ENCODE measurements at places on chromosomes 5 and 9.
A peak's percentile ranks its signal among the peaks of the same experiment; 100 is the strongest.

DNA sequence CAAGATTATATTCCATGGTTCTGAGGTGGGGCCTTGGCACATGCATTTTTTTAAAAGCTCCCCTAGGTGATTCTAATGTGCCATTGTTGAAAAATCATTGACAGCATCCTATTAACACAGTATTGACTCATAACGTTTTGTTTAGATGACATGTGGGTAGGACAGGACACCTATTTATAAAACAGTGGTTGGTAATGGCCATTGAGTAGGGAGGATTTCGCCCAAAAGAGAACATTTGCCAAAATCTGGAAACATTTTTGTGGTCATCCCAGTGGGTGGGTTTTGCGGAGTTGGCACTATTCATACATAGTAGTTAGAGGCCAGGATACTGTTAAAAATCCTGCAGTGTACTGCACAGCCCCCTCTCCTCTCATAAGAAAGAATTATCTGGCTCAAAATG lies 6.4 kb upstream of the CHD1 start:
- no peak for DNase-seq

DNA sequence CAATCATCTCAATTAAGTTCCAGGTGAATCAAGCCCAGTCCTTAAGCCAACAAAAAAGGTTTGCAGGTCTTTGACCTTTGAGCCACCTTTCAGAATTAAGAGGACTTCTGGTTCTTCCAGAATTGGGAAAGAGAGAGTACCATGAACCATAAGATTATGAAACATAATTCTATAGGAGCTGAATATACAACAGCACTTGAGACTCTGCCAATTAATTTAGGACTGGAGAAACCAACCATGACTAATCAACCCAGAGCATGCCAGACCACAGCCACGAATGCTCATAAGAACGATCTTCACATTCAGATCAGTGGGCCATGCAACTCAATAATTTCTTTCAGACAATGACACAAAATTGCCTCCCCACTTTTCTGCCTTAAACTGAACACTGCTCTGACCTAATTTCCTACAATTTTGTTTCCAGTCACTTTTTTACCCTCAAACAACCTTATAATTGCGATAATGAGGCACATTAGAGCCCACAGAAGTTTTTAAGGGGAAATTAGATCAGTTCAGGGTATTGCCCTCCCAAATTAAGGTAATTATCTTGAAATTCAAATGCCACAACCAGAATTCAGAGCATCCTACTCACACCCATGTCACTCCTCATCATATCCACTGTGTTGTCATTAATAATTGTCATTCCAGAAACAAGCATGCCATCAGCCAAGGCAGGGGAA lies 213.4 kb downstream of the ATPSCKMT start:
- DNase-seq, result no peak

- DNase-seq, result peak; percentile 28
Observed at GRCh38 chr9:128191406-128192046, at the start of gene CIZ1. CIZ1 (minus strand) TSS chr9:128191572; CDS start chr9:128190857, 715 bp downstream.

DNA sequence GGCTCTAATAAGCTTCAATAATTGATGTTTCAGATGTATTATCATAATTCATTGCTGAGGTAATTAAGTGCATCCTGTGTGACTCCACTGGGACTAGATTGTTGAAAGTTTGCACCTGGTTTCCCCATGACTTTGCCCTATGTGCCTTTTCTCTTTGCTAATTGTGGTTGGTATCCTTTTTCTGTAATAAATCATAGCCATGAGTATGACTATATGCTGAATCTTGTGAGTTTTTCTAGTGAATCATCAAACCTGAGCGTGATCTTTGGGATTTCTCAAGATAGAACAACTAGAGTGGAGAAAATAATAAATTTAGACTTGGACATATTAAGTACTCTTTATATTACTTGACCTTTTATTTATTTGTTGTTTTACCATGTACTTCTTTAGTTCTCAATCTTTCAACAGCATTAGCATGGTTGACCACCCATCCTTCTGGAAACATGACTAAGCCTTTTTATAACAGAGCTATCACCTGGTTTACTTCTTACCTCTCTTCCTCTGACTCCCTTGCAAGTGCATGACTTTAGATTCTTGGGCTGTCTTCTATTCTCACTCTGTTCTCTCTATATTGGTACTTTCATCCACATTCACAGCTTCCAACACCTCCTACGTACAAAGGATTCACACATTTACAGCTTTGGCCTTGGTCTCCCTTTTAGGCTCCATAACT lies 239.6 kb upstream of the TAS2R1 start:
- DNase-seq, result no peak

DNA sequence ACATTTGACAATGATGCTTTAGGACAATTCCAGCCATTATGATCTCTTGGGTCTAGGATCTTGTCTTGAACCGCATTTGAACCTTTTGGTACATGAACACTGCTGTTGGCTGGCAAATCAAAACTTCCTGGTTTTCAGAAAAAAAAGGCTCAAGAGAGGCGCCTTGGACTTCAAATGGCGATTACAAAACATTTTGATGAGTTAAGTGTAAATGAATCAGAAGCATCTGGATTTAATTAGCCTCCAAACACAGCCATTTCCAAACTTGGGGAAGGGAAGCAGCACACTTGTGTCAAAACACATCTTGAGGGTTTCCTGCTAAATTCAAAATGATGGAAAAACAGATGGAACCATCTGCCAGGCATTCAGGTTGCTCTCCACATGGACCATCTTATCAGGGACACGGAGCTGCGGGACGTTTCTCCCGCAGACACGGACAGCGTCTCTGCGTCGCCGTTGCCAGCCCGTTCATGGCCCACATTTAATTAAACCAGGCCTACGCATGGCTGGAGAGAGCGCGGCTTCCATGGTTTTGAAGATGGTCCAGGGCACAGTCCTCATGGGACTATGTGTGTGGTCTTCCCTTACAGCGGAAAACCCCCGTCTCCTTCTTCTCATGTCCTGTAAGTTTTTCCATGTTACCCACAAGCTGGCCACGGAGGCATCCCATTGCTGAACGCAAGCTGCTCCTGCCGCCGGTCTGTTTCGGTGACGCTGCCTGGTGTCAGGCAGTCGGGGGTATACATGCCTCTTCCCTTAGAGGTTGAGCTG lies 55.8 kb upstream of the PTCH1 start:
- DNase-seq, result no peak

DNA sequence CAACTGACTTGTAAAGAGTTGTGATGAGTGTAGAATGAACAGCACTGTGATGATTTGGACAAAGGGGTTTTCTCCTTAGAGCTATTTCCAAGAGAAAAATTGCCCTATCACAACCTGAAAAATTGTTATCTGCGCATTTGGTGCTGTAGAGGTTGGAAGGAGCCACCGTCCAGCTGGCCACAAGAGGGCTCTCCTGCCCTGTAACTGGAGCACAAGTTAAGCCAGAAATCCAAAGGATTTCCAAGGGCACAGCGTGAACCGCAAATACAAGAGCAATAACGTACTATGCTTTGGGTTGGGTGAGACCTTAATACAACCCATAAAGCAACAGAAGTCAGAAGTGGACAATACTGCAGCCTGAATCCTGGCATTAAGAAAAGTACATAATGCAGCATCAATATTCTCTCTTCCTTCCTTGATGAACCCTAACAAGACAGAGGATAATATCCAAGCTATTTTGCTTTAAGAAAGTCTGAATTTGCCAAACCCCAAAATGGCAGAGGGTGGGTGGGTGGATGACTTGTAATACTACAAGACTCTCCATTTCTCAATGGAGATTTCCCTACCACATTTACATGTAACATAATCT lies 56.8 kb upstream of the SMIM32 start:
- peak; percentile 1 for DNase-seq

DNA sequence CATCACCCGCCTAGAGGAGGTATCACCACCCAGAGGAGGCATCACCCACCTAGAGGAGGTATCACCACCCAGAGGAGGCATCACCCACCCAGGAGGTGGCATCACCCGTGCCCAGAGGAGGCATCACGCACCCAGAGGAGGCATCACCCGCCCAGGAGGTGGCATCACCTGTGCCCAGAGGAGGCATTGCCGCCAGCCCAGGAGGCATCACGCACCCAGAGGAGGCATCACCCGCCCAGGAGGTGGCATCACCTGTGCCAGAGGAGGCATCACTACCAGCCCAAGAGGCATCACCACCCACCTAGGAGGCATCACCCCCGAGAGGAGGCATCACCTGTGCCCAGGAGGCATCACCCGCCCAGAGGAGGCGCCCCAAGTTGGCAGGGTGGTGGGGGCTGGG lies 2.6 kb downstream of the NOTCH1 start:
- no peak for DNase-seq

DNA sequence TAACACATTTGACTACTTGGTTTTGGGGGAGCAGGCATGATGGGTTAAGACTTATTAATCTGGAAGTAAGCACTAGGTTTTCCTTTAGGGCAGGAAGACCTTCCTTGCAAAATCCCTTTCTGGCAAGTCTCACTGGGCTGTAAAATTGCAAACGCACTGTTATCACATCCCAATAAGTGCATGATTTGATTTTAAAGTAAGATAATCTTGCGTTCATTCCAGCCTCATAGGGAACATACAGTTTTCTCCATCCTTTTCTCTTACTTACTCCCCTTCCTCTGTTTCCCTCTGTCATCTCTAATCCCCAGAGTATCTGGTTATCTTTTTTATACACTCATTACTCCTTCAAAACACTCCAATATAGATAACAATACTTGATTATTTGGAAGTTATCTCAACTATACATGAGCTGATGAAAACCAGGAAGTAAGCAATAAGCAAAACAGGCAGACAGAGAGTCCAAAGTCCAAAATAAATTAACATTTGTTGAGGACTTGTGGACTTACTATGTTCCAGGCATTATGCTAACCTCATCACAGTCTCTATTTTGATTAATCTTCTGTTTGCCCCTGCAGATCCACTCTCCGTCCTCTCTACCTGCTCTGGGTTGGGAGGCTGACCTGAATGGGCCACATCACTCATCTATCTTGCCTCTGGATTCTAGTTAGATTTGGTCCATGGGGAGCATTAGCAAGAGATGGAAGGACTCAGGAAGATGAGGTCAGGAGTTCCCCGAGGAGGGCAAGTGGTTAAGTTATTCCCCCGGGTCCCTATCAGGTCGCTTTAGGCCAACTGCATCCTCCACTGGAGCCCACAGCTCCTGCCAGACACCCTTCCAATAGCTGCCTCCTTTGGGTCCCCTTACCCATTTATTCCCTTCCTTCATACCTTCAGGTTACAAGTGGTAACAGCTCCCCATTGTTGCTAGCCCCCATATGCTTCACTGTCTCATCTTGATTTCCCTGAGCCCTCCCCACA lies 60.2 kb downstream of the SLC22A5 start:
- no peak for DNase-seq

GRCh38 chr5:100800562-100800961 lies 102.5 kb downstream of the ST8SIA4 start:
- DNase-seq, result no peak

DNA sequence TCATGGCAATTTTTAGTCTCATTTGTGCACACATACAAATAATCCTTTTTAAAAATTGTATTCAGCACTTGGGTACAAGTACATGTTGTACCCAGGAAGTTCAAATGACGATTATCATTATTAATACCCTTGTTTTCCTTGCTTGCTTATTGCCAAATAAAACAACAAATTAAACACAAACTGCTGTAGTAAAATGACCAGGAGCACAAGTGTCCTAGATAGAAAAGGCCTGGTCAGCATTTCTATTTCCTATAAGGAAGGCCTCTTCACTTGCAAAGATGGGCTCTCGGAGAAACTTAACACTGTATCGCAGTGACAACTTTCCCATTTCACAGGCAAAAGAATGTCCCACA lies 34.7 kb upstream of the PLPP1 start:
- no peak for DNase-seq

DNA sequence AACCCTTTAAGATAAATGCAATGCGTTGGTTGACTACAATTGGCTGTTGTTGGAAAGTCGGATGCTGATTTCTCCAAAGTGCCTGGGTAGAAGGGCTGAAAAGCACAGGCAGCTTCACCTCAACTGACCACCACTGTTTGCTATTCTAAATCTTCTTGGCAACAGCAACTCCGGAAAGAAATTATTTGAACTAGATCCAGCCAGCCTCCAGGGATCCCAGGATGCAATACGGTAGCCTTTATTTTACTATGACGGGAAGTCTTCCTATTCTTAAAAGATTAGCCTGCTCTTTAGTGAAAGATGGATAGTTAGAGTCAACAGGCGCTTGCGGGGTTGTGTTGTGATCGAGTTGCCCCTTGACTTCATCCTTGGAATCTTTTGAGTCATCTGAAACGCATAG lies 78.6 kb upstream of the KLF9 start:
- DNase-seq, result no peak

DNA sequence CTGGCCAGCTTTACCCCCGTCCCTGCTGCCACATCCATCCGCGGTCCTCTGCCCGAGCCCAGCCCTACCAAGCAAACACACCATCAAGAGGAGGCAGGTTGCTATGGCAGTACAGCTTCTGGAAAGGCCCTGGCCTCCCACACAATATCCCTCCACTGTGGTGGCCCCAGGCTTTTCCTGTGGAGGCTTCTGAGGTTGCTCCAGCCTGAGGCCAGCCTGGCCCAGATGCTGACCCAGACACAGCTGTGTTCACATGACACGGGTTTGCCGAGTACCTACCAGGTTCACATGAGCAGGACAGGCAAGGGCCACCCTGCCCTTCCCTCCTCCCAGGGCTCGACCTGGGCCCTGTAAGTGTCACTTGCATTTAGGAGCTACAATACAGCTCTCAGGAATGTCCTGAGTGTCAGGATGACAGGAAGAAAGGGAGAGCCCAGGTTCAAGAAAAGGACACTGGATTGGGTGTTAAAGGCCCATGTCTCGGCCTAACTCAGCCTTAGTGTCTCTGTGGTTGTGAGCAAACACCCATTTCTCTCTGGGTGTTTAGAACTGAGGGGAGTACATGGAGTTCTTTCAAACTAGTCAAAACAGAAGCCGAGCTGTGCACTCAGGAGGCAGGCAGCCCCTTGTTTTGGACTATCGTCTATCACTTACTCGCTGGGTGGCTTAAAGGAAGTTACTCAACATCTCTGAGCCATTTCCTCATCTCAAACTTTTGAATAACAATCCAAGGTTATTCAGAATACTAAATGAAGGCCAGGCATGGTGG lies 40.2 kb downstream of the NAIF1 start:
- DNase-seq, result no peak

- DNase-seq, result no peak
Observed at GRCh38 chr5:27821681-27822080, 783.3 kb upstream of the CDH9 start.

GRCh38 chr5:168327451-168327850 lies 36.0 kb downstream of the WWC1 start:
- DNase-seq, result no peak

DNA sequence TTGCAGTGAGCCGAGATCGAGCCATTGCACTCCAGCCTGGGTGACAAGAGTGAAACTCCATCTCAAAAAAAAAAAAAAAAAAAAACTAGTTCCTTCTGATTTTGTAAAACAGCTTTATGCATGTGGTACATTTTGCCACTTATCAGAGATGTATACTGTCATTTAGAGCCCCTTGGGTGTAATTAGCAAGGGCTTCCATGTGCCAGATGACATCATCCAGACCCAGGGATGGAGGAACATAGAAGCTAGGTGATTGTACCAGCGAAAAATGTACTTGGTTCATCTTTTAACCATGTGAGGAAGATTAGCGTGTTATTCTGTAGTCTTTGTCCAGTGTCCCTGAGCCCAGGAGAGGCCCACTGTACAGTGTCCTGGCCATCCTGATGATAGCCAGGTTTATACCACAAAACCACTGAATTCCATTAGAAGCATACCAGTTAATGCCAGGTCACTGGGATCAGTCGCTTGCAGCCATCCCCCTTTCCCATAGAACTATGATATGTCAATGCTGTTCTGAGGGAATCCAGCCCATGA lies 239.3 kb upstream of the SGCD start:
- DNase-seq, result no peak

GRCh38 chr5:44384816-44385215 lies 4.4 kb downstream of the FGF10 start:
- DNase-seq, result no peak

- DNase-seq, result no peak
Observed at GRCh38 chr5:54848581-54848980, 136.8 kb downstream of the ESM1 start.

All from DMS153 (cell line).